Fibroblast of upper back skin (primary cell): ENCODE measurements at places on chromosomes 16 and 17.

DNA sequence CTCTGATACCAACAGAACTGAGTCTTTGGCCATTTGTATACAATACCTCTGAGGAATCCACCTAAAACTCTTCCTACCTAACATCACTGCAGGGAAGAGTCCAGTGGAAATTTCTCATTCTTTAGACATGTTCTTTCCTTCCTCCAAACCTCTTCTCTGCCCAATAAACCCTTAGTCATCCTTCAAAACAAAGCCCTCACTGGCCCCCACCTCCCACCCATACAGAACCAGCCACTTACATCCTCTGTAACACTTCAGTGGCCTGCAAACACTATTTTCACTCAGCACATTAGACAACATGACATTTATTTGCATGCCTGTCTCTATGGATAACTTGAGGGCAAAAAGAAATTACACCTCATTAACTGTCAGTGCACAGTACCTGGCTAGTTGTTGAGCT, 200.3 kb upstream of the NOG start:
- DNase-seq = no peak

DNA sequence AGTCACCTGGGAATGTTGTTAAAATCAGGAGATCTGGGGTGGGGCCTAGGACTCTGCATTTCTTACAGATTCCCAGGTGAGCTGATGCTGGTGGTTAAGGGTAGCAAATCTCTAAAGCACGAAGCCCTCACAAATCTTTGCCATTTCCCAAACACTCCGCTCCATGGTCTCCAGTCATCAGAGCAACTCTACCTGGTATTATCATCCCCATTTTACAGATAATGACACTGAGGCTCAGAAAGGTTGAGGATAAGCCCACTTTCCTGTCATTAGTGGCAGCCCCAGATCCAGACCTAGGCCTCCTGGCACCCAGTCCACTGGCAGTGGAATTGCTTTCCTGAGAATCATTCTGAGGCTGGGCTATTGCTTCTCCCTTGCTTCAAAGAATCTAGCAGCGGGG, 8.7 kb downstream of the SLC46A1 start:
- no peak for DNase-seq

GRCh38 chr17:68344701-68345136, 53.4 kb downstream of the ARSG start:
- DNase-seq = no peak

DNA sequence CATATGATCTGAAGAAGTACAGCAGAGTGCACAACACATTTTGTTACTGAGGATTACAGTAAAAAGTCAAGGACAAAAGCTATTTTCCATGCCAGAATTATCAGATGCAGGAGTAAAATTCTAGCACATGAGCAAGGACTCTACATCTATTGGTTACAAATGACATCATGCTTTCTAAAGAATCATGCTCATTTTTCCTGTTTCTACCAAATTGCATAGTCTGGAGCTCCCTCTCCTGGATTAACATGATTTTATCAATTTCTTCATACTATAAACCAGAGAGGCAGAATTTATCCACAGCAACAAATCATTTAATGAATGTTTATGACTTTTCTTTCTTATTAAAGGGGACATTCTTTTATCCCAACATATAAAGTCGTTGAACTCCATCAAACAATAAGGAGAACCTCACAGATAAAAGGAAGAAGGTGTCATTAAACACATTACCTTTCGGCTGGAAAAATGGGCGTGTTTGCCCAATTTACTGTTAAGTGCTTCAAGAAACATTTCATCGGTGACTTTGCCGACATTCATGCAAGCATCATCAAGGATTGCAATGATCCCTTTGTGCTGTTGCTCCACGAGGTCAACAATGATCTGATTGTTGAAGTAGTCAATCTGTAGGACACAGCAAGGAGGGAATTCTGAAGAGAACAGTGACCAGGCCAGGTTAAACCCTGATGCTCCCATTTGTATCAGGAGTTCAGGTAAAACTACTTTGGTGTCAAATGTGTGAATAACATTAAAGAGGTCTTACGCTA, 121.7 kb downstream of the MYO1D start:
- DNase-seq = peak; percentile 70

DNA sequence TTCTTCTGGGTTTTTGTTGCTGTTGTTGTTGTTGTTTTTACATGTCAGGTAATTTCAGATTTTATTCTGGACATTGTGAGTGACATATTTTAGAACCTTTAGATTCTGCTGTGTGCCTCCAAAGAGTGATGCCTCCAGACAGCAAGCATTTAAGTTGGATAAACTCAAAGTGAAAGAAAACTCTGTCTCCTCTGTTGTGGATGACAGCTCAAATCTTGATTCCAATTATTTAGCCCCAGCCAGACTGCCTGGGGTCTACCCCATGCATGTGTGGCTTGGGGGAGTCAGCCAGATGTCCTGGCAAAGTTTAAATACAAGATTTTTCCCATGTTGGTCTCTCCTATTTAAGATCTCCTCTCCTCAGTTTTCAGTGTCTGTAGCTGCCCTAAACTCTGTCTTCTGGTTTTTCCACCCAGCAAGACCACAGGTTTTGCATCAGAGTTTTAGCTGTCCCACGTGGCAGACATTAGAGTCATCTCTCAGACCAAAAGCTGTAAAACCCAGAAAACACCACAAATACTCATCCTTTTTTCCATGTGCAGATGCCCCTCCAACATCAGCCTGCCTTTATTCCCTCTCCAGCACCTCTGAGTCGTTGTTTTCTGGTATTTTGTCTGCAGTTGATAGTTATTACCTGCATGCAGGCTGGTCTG, 19.4 kb upstream of the ZNF469 start:
- no peak for DNase-seq

DNA sequence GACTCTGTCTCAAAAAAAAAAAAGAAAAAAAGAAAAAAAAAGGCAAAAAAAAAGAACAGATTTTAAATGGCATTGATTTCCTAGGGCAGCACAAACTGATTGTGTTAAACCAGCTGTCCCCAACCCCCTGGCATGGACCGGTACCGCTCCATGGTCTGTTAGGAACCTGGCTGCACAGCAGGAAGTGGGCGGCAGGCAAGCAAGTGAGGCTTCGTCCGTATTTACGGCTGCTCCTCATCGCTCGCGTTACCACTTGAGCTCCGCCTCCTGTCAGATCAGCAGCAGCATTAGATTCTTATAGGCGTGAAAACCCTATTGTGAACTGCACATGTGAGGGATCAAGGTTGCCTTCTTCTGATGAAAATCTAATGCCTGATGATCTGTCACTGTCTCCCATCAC, 26.6 kb downstream of the MGAT5B start:
- DNase-seq = no peak

DNA sequence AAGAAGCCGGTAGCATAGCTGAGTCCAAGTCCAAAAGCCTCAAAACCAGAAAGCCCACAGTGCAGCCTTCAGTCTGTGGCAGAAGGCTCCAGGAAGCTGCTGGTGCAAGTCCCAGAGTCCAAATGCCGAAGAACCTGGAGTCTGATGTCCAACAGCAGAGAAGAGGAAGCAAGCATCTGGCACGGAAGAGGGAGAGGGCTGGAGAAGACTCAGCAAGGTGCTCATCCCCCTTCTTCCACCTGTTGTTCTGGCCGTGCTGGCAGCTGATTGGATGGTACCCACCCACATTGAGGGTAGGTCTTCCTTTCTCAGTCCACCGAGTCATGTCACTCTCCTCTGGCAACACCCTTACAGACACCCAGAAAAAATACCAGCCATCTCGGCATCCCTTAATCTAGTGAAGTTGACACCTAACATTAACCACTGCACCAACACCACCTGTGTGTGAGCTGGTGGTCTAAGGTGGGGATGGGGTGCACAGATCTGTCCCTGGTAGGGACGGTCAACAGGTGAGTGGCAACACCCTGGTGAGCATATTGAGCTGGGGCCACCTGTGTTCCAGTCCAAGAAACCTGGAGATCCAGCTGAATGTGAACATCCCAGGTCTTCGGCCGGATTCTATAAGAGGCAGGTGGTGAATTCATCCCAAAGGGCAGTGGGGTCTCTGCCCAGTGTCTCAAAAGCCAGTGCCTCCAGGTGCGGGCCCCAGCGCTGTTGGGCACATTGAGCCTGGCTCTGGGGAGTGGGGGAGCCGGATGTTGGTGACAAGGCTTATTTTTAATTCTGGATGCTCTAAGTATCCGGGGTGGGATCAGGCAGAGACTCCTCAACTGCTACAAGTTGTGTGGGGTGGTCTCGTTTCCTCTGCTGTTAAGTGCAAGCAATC, 9.8 kb downstream of the MIEF2 start:
- no peak for DNase-seq

DNA sequence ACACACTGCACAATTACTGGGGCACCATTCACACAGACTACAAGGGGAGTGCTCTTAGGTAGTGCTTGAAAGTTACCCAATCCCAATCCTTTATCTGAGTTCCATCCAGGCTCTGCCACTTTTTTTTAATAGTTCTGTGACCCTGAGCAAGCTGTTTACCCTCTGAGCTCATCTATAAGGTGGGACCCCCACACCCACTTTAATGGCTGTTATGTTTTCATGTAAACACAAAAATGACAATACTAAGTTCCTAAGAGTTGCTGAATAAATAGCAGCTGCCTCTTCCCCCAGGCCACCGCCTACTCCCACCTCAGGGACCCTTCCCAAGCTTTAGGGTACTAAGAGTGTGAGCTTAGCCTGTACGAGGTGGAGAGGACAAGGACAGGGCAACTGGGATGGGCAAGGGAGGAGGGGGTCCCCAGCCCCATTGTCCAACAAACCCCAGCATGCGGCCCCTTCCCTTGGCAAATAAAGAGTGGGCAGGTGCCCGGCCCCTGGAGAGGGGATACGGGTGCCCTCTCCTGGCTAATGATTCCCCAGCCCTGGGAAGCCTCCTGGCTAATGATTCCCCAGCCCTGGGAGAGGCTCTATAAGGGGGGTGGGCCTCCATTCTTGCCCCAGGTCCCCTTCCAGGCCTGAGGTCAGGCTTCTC, 14.6 kb downstream of the SLC13A2 start:
- DNase-seq = no peak

DNA sequence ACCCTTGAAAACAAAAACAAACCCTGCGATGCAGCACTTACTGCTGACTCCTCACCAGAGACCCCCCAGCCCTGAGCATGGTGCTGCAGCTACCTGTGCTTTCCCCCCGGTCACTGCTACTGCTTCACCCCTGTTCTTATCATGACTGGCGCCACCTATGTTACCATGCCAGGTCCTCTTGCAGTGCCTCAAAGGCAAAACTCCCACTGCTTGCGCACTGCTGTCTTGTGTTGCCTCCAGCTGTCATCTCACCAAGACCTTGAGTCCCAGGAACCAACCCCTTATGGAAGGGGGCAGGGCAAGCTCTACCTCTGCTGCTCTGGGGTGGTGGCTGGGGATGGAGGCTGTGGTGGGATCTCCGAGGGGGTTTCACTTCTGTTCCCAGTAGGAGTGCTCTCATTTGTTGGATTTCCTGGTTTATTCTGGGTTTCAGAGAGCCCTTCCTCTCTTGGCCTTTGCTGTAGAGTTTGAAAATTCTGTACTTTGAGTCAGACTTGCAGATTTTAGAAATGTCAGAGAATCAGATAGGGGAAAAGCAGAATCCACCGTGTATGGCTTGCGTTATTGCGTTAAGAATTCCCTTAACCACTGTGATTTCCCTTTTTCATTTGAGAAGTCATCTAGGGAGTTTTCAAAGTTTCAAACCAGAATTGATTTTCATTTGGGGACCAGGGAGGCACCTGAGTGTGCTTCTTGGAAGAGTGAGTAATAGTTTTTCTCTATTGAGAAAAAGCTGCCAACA, 96.6 kb downstream of the SPECC1 start:
- no peak for DNase-seq

- no peak for DNase-seq
Observed at GRCh38 chr16:79647586-79647985, 47.0 kb upstream of the MAF start.

GRCh38 chr16:86392436-86393152, 117.7 kb upstream of the FOXF1 start:
- DNase-seq = peak; percentile 34

DNA sequence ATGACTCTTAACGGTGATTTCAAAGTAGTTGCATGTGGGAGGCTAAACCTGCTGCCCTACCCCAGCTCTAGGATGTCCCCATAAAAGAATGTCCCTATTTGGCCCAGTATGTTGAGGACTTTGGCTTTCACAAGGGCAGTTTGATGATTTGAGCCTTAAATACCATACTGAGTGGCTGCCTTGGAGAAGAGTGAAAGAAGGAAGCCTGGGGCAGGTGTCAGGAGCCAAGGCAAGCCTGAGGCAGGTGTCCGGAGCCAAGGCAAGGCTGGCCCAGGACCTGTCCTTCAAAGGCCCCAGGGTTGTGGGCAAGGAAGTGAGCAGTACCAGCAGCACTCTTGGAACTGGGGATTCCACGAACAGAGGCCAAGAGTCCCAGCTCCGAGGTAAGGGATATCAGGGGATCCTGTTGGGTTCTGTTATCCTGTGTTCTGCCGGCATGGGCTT, 18.6 kb downstream of the ST6GALNAC2 start:
- DNase-seq = no peak

DNA sequence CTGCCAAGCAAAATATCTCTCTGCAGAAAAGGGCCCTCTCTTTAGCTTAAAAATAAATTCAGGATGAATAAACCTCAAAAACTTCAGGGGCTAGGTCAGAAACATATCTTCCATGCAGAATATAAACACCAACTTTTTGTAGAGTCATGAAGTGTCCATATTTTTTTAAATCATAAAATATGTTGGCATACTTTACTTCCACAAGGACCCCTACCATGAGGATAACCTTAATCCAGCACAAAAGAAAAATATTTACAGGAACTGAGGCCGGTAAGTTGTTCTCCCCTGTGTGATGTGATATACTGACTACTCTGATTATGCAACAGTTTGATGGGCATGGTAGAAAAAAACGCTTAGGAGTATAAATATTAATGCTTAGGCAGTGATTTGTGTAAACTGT, 264.8 kb upstream of the CDH11 start:
- DNase-seq = no peak

- DNase-seq = no peak
Observed at GRCh38 chr17:70109497-70109896, 34.5 kb downstream of the KCNJ16 start.

- no peak for DNase-seq
Observed at GRCh38 chr16:86286991-86287663, 223.2 kb upstream of the FOXF1 start.

DNA sequence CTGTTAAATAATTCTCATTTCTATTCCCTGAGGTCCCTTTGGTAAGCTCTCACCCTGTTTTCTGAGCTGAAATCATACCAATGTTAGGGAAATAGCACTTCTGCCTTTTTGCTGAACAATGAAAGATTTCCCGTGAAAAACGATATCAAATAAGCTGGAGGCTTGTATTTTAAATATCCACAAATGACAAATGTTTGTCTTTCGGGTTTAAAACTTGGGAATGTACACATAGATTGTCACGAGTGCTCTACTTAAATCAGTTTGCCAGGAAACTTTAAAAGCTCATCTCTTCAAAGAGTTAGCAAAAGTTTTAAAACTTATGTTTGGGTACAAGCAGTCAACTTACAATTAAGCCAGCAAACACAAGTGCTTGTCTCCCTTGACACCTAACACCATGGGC, 393.5 kb upstream of the MON1B start:
- DNase-seq = no peak
